ENCODE measurements at places on chromosomes 2 and 18. TPM values are rescaled to one million over a fixed set of nuclear protein-coding genes. Genes with fewer than 3 reads are reported as not detected.

DNA sequence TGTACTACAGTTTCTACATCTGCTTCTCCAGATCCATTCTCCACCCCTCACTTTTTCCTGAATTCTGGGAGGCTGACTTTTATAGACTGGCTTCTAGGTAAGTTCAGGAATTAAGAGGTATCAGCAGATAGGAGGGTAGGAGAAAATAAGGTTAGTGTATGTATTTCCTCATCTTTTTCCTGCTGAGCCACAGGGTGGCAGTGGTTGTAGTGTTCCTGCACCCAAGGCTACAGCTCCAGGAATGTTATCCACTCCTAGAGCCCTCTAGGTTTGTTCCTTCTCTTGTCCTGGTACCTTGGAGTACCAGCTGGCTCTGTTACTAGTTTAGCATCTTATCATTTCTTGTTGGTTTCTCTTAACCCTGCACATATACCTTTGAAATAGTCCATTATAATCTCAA lies 40.7 kb upstream of the C2orf66 start:
- H3K36me3 ChIP-seq, result peaks cover 55% of the 10 kb centered on the region
- peaks cover 32% of the 10 kb centered on the region for H3K4me1 ChIP-seq
- no peaks in the 10 kb centered on the region for H3K27me3 ChIP-seq
- no peak overlapping the region for H3K4me3 ChIP-seq

DNA sequence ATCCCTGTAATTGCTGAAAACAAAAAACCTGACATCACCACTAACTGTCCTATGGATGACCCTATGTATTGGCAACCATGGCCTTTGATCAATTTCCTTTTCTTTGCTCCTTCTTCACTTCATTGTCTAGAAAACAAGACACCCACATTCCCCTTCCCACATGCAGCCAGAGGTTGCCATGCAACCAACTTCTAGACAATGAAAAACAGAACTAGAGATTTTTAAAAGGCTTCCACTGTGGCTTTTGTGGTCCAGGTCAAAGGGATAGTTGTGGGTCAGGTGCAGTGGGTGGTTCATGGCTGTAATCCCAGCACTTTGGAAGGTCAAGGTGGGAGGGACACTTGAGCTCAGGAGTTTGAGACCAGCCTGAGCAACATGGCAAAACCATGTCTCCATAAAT lies 139.3 kb upstream of the DOK6 start:
- H3K4me1 ChIP-seq, result no peaks in the 10 kb centered on the region
- no peaks in the 10 kb centered on the region for H3K36me3 ChIP-seq
- no peak for DNase-seq
- no peak overlapping the region for H3K4me3 ChIP-seq

The KCNG2 gene
- not detected for total RNA-seq

The SMYD1 gene
- not detected for total RNA-seq

DNA sequence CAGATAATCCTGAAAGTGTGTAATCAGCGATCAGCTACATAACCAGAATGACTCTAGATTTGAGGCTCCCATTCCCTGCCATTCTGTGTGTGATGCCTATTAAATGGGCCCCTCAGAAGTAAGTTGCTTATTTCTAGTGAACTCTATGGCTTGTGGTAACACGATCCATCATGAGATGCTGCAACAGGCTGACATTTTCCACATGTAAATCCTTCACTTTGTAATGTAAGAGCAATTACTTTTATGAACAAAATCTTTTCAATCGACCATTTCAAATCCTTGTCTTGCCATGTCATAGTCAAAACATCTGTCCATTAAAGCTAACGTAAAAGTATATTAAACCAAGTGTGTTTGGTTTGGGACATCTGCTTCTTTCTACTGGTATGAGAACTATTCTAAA lies 175.9 kb upstream of the ETAA1 start:
- no peak overlapping the region for H3K27ac ChIP-seq
- DNase-seq, result no peak
- no peaks in the 10 kb centered on the region for H3K4me1 ChIP-seq
- H3K27me3 ChIP-seq, result no peaks in the 10 kb centered on the region
- H3K4me3 ChIP-seq, result no peak overlapping the region
